ENCODE measurements at places on chromosomes 6 and 20.

- DNase-seq, result no peak
Measured at GRCh38 chr6:27556406-27556805, 83.5 kb upstream of the ZNF184 start.

DNA sequence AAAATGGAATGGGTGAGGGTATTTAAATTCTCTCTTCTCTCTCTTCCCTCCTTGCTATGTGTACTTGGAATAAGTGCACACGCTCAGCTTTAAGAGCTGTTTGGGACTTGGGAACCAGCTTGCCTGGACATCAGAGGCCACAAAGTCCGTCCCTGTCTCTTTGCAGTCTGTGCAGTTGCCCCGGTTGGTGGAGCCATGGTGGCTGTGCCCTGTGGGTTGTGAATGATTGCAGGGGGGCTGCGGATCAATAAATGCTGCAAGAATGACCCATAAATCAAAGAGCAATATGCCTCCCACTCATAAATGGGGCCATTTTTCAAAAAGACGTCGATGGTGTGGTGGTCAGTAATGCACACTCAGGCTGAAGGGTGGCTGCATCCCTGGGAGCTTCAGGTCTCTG lies 135.1 kb upstream of the CST7 start:
- DNase-seq, result no peak

- no peak for DNase-seq
Measured at GRCh38 chr6:1228754-1229191, 83.1 kb upstream of the FOXQ1 start.

- DNase-seq, result no peak
Measured at GRCh38 chr6:139030228-139030963, 1.9 kb downstream of the ABRACL start.

- no peak for DNase-seq
Measured at GRCh38 chr20:48012401-48012974, 227.2 kb upstream of the SULF2 start.

DNA sequence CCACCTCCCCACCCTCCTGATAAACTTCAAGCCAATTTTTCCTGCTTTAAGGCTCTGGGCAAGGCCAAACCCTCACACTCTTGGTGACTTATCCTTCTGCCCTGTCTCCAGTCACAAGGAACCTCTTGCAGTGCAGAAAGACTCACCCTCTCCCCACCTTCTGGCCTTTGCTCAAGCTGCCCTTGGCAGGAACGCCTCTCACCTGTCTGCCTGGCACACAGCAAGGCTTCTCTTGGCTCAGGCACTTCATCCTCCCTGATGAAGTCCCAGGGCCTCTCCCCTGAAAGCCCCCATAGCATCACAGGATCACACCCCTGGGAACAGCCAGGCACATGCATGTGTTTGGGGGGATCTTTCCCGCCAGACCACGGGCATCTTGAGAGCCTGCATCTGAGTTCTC lies 68.8 kb upstream of the NNAT start:
- DNase-seq, result no peak

- no peak for DNase-seq
Measured at GRCh38 chr6:138971601-138972000, 16.5 kb downstream of the REPS1 start.

GRCh38 chr6:166156942-166157341 lies 10.7 kb downstream of the TBXT start:
- no peak for DNase-seq

GRCh38 chr6:106549521-106549920 lies 79.8 kb downstream of the RTN4IP1 start:
- DNase-seq, result no peak

DNA sequence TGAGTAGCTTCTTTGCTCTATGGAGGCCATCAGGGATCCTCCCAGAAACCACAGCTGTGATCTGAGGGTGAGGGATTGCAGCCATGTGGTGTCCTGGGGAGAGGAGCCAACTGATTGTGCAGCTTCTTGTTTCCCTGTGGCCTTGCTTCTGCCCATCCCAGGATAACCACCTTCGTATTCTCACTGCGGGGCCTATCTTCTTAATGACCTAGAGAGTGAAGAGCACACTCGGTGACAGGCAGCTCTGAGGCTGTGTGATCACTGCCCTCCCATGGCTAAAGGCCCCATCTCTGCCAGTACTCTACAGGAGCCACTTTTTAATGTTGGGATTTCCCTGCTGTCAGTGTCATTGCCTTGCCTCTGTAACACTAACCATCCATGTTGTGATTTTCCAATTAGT lies 5.3 kb upstream of the RAET1L start:
- no peak for DNase-seq

GRCh38 chr20:51237791-51238190 lies 214.9 kb upstream of the KCNG1 start:
- no peak for DNase-seq

DNA sequence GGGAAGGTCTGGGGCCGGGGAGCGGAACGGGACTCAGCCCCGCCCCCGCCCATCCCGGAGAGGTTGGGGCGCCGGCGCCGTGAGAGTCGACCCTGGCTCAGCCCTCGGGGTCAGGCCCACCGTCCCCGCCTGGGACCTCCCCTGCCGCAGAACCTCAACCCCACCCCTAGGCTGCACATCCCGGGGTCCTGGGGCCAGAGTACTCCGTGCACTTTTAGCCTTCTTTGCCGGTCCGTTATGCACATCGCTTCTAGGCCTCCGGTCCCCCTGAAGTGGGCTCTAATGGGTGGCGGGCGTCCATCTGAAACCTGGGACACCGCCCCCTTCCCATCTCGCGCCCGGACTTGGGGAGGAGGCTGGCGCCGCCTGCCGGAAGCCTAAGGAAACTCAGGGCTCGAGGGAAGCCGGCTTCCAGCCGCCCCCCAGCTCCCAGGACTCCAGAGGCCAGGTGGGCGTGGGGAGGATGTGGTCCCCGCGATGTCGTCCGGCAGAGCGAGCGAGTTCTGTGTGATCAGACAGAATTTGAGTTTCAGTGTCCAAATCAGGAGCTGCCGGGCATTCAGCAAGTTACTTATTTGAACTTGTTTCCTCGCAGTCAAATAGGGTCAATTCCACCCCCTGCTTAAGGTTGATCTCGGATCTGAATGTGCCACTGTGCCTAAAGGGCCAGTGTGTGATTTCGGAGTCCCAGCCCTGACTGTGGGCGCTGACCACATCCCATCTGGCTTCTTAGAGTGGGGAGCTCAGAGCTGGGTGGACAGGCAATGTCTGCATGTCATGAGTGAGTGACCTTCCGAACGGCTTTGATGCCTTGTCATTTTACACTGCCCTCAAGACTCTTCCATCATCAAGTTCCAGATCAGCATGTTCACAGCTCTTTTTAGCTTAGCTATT lies 47.6 kb downstream of the CPXM1 start:
- DNase-seq, result no peak

DNA sequence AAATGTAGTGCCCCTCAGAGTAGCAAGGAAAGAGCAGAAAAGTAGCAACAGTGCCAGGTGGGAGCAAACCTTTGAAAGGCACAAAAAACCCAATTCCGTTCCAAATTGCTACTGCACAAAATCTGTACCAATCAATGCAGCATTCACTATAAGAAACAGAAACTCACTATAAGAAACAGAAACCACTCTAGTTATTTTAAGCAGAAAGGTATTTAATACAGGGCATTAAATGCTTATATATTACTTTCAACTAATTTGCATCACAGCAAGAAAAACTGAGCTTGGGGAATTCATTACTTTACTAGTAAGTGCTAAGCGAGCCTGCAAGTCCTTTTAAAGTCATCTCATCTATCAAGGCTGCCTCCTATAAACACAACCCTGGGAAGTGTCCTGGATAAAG lies 116.5 kb upstream of the OLIG3 start:
- DNase-seq, result no peak

DNA sequence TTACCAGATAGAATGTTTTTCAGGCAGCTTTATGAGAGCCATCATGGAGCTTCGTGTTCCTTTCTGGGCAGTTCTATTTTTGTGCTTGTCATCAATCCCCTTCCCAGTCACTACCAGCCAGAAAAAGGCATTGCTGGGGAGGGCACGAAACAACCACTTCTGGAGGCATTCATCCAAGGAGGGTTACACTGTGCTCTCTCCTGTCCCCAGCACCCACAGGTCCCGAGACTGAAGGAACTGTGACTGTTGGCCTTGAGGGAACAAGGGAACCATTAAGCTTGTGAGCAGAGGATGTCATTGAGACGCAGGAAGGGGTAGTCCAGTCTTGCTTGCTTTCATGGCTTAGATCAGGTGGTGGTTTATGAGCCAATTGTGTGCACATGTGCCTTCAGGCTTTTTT lies 20.1 kb upstream of the ENPP5 start:
- DNase-seq, result no peak

DNA sequence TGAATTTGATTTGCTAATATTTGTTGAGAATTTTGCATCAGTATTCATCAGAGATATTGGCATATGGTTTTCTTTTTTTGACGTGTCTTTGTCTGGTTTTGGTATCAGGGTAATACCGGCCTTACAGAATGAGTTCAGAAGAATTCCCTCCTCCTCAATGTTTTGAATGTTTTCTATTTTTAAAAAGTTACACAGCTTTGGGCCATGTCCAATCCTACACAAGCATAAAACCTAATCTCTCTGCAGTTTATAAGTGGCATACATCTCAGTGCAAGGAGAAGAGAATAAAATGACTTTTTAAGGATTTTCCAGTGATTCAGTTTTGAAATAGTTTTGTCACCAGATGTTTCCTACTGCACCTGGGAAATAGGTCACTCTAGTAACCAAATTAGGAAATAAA lies 185.5 kb downstream of the COL12A1 start:
- no peak for DNase-seq

DNA sequence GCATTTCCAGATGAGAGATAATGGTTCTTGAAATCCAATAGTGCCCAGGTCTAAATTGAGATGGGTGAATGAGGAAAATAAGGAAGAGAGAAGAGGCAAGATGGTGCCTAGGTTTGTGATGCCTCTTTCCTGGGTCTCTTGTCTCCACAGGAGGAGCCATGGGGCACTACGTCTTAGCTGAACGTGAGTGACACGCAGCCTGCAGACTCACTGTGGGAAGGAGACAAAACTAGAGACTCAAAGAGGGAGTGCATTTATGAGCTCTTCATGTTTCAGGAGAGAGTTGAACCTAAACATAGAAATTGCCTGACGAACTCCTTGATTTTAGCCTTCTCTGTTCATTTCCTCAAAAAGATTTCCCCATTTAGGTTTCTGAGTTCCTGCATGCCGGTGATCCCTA lies 6.8 kb downstream of the HFE start:
- no peak for DNase-seq

GRCh38 chr20:15144916-15145315 lies 807.5 kb upstream of the FLRT3 start:
- no peak for DNase-seq

DNA sequence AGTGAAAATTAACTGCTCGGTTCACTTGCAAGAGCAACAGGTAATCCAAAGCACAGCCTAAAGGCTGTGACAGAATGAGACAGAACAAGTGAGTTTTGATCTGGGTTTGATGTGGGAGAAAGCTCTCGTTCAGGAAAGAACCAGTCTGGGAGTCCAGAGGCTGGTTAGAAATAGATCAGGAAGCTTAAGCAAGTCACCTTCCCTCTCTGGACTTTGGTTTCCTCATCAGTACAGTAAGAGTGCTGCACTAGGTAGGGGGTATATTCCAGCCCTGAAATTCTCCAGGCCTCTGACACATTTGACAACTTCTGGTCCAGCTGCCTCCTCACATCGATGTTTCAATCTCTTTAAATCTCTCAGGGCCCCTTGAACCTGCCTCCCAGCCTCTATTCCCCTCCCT lies 33.7 kb upstream of the MDGA1 start:
- no peak for DNase-seq

DNA sequence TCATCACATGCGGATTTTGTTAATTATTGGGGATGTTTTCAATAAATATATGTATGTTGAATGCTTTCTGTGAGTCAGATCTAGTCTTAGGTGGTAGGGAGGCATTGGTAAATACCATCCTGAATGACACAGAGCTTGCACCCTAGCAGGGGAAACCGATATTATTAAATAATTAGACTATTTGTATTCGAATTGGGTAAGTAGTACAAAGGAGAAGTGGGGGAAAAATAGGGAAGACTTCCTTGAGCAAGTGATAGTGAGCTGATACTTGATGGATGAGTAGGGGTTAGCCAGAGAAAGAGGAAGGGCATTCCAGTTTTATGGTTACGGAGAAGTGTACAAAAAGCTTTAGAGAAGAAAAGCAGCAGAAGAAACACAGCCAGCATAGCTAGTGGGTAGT lies 1.5 kb downstream of the RIOK1 start:
- no peak for DNase-seq

- no peak for DNase-seq
Measured at GRCh38 chr6:6858533-6858982, 249.2 kb upstream of the RREB1 start.

- no peak for DNase-seq
Measured at GRCh38 chr6:168711666-168712300, 270.8 kb downstream of the SMOC2 start.

GRCh38 chr6:168221000-168221399 lies 98.6 kb downstream of the DACT2 start:
- DNase-seq, result no peak

GRCh38 chr6:135438907-135439535 lies 58.5 kb downstream of the AHI1 start:
- no peak for DNase-seq

- no peak for DNase-seq
Measured at GRCh38 chr6:133681891-133682290, 207.0 kb upstream of the TCF21 start.

GRCh38 chr20:47660983-47661700 lies 124.1 kb downstream of the SULF2 start:
- DNase-seq, result peak; percentile 55

DNA sequence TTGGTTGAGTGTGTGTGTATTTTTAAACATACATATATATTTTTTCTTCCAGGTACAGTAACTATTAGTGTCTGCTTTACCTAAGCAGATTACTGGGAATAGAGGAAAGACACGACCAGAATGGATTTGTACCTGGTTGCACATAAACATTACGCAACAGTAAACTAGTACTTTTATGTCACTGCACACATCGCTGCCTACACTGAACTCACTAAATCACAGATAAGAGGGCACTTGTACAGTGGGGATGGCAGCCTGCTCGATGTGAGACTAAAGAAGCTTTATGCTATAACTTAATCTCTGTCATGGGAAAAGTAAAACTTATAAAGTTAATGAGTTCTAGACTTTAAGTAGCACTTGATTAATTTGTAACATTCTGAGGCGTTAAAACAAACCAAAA lies 89.5 kb upstream of the SIM1 start:
- no peak for DNase-seq

All from right atrium auricular region (tissue), 2 donors.